Esophagus squamous epithelium (tissue), 5 donors: ENCODE measurements at places on chromosomes 1 and 21.

DNA sequence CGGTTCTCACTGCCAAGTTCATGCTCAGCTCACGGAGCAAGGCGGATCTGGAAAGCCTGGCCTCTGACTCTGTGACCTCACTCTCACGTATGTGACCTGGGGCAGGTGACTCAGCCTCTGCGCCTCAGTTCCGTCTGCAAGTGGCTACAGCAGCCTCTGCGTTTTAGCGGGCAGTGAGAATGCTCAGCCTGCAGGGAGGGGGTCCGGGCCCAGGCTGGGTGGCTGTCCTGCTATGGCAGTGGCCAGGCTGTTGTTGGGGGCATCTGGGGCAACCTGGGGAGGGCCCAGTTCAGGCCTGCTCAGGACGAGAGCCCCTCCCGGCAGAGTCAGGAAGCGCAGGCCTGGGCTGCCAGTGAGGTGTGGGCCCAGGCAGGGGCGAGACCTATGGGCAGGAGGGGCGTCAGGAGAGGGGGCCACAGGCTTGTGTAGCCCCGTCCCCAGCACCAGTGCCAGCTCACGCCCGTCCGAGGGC, 27.9 kb downstream of the ARHGEF16 start:
- no peak for DNase-seq

DNA sequence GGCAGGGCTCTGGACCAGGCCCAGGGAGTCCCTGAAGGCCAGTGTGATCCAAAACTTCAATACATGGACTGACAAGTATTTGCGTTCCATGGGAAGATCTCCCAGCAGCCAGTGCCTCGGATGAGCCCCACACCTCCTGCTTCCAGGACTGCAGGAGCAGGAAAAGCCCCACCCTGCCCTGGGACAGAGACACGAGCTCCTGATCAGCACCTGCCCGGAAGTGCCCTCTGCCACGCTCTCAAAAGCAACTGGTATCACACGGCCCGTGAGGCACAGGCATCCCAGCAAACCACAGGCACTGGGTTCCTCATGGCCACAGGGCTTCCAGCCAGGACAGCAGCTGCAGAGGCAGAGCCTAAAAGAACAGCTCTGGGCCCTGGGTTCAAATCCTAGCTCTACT, 48.6 kb downstream of the ACOT7 start:
- no peak for DNase-seq

GRCh38 chr1:6490181-6491080, 1.0 kb downstream of the PLEKHG5 start:
- DNase-seq: no peak

DNA sequence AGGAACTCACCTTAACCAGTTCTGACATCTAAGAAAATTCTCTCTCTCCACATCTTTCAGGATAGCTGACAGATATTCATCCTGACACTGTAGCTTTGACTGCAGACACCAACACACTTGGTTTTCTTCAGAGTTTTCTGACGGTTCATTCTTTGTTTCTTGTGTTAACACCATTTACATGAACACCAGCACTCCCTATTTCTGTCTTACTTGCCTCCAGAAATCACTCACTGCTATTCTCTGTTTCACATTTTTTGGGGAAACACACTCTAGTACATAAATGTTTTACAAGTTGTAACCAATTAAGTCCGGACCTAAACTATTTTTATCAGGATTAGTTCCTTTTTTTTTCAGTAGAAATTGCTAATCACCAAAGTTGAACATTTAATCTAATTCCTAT, 15.4 kb downstream of the FLVCR1 start:
- no peak for DNase-seq

GRCh38 chr1:30377230-30378002, 346.0 kb downstream of the MATN1 start:
- no peak for DNase-seq
